ENCODE measurements at places on chromosomes 13 and 19.

GRCh38 chr13:26221399-26221720 lies 754 bp downstream of the RNF6 start:
- no peak for DNase-seq

GRCh38 chr19:41895745-41896580 lies 13.0 kb downstream of the ARHGEF1 start:
- DNase-seq, result no peak

- no peak for DNase-seq
Measured at GRCh38 chr19:48728911-48729664, 9.6 kb upstream of the MAMSTR start.

DNA sequence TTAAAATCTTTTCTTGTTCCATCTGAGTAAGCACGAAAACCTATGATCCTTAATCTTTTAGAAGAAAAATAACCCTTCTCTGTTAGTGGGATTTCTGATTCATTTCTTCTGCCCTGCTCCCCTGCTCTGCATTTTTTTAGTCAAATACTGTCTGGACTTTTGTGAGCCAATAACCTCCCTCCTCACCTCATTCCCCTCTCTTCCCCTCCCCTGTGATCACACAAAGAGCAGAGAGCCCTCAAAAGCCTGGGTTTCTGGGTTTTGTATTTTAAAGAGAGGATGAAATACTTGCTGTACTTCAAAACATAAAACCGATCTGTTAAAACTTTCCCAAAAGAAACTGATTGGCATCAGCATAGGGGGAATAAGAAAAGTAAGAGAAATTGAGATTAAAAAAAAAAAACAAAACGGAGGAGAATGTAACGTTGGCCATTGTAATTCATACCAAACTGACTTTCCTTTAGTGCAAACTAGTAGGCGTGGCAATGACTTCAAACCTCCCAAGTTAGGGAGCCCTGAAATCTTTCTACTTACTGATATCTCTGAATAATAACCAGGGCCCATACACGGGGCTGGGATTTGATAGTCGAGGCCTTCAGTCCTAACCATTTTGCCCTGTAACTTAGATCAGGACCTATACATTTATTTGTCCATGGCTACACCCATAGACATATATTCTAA lies 232.9 kb downstream of the TM9SF2 start:
- DNase-seq, result no peak

DNA sequence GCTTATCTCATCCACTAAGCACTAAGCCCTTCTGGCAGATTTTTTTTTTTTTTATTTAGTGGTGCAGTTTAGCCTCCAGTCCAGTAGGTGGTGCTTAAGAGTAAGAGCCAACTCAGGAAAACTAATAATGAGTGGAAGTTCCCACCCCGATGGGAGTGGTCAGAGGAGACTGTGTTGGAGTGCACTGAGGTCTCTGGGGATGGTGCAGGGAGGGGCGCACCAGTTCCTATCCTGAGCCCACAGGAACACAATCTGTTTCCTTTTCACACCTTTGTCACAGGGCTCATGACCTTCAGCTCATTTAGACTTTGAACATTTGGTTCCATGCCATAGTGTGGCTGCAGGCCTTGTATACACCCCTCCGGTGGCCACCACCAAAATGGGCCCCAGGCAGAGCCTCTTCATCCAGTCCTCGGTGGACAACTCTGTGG lies 367.4 kb downstream of the SPRY2 start:
- DNase-seq, result no peak

GRCh38 chr13:76307142-76307541 lies 579.1 kb downstream of the KCTD12 start:
- no peak for DNase-seq

- no peak for DNase-seq
Measured at GRCh38 chr19:496112-496665, at the start of gene MADCAM1. MADCAM1 (plus strand) TSS chr19:496486; CDS start chr19:496500, 14 bp downstream.

DNA sequence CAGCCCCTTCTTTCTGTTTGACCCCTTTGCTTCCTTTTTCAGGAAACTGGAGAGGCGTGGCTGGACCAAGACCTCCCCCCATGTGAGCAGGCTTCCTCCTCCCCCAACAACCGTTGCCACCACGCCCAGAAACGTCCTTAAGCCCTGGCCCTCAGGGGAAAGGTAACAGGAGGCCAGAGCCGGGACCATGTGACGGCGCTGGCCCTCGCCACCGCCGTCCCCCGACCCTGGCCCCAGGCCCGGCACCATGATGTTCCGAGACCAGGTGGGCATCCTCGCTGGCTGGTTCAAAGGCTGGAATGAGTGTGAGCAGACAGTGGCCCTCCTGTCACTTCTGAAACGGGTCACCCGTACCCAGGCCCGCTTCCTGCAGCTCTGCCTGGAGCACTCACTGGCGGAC lies 14.4 kb downstream of the SAMD4B start:
- DNase-seq, result no peak

- DNase-seq, result no peak
Measured at GRCh38 chr13:85377783-85378182, 421.4 kb downstream of the SLITRK6 start.

DNA sequence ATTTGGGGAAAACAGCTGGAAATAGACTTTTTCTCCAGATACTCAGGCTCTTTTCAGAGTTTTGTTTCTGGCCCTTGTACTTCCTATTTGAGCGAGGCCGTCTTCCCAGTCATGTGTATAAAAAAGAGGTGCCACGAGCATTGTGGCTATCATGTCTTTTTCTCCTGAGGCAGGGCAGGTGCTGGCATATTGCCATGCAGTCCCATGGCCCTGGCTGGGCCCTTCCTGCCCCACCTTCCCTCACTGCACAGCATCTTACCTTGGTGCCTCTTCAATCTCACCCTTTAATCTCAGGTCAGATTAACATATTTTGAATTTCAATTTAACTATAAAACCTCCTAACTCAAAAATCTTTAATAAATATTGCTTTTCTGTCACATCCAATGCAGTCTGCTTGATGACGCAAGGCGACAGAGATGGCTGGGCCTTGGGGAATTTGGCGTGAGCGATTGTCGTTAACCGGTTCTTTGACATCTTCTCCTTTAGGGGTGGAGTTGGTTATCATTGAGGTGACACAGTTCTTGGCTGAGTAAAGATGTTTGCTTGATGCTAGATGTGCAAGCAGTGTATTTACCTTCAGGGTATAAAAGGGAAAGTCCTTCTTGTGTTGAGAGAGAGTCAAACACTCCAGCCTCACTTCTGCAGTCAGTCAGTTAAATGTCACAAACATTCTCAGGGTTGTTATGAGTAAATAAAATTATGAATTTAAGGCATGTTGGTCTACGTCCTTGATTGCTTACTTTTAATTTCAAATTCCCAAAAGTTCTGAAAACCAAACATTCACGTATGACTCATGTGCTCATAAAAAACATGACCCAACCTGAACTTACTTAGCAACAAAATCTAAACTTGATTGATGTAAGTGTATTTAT lies 289.9 kb downstream of the MYO16 start:
- no peak for DNase-seq

GRCh38 chr19:42207767-42208271 lies 9.7 kb downstream of the DEDD2 start:
- no peak for DNase-seq

GRCh38 chr19:2429917-2430535 lies 2.6 kb upstream of the TIMM13 start:
- DNase-seq, result no peak

GRCh38 chr19:30046522-30046921 lies 104.5 kb downstream of the URI1 start:
- no peak for DNase-seq

DNA sequence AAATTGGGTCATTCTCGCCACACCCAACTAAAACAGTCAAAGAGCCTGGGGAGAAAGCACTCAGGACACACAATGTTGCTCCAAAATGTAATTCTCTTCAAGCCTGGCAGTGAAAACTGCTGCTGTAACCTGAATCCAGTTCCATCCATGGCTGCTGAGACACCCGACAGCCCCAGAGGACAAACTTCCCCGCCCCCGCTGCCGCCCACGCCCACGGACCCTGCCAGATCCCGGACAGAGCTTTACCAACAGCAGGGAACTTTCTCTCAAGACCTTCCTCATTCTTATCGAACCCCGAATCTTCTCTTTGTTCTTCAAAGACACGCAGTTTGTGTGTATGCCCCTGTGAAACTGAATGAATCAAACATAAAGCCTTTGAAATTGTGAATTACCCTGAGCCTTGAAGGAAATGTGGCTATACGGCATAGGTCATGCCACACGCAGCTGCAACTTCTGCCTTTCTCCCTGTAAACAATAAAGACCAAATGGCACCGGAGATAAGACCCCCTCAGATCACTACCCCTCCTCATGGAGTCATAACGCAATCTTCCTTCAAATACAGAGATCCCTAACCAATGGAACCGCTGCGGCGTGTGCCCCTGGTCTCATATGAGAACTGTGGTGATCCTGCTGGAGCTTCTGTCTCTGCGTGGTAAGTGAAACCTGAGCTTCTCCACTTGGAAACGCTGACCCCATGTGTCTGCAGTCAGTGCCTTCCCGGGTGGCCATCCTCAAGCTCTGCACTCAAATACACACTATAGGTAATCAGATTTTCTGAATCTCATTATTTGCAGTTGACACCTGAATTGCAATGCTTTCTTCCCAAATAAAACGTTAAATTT lies 4.8 kb upstream of the LAMP1 start:
- DNase-seq, result peak; percentile 32

GRCh38 chr19:5803752-5804515 lies 933 bp upstream of the NRTN start:
- peak; percentile 85 for DNase-seq

GRCh38 chr13:22278336-22278929 lies 607.6 kb downstream of the FGF9 start:
- peak; percentile 60 for DNase-seq

GRCh38 chr19:51009061-51009891 lies 7.9 kb upstream of the KLK8 start:
- DNase-seq, result no peak

DNA sequence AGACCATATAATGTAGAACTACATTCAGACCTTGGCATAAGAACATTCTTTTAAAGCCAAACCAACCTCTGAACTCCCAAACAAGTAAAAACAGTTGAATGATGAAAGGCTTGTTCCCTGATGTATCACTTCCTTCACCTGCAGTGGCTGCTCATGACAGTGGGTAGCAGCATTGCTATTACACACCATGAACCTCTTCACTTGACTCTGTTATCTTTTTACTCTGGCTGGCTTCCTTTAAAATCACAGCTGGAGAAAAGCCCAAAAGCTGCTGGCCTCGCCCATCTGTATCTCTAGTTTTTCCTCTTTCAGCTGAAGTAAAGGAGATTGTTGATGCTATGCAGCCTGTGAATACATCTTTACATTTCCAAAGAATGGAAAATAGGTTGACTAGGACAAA lies 22.6 kb downstream of the THSD1 start:
- DNase-seq, result no peak

DNA sequence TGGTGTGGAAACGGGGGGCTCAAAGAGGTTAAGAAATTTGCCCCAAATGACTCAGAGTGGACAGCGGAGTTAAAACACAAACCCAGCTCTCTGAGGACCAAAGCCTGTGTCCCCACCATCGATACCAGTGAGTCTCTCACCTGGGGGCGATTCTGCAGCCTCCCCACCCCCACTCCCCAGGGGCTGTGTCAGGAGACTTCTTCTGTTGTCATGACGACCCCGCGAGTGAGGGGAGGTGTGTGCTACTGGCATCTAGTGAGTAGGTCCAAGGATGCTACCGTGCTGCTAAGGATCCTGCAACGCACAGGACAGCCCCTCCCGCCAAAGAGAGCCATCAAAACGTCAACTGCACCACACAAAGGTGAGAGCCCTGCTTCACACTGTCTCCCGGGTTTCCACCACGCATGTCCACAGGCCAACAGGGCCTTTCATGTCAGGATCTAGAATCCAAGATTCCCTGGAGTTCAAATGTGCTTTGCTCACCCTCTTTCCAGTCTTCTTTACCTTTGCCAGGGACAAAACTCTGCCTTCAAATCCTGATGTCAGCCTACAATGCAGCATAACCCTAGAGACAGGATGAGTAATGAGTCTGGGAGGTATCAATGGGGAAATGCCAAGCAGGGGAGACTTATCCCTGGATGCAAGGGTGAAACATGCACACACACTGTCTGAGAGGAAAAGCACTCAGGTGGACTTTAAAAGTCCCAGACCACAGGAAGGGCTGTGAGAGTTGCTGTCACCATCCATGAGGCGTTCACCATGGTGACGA lies 3.9 kb downstream of the RANBP3 start:
- DNase-seq, result no peak

DNA sequence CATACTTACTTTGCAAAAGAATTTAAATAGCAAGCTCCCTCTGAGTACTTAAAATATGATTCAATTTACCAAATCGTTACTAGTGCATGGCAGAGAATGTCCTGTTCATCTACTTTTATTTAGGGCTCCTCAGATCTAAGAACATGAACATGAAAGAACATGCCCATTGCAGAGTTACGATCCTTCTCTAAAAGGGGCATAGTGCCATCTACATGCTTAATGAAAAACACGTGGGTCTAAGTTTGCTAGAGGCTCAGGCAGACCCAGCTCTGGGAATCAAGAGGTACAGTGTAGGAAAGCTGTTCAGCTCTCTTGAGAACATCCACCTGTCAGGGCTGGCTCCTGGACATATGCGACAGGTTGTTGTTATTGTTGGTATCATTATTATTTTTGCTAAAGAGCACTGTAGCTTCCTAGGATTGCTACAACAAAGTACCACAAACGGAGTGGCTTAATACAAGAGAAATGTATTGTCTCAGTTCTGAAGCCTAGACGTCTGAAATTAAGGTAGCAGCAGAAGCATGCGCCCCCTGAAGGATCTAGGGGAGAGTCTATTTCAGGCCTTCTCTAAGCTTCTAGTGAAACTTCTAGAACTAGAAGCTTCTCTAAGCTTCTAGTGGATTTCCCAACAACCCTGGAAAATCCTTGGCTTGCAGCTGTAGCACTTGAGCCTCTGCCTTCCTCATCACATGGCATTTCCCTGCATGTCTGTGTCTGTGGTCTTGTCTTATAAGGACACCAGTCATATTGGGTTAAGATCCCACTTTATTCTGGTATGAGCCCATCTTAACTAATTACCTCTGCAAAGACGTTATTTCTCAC lies 133.9 kb downstream of the DCT start:
- DNase-seq, result no peak

DNA sequence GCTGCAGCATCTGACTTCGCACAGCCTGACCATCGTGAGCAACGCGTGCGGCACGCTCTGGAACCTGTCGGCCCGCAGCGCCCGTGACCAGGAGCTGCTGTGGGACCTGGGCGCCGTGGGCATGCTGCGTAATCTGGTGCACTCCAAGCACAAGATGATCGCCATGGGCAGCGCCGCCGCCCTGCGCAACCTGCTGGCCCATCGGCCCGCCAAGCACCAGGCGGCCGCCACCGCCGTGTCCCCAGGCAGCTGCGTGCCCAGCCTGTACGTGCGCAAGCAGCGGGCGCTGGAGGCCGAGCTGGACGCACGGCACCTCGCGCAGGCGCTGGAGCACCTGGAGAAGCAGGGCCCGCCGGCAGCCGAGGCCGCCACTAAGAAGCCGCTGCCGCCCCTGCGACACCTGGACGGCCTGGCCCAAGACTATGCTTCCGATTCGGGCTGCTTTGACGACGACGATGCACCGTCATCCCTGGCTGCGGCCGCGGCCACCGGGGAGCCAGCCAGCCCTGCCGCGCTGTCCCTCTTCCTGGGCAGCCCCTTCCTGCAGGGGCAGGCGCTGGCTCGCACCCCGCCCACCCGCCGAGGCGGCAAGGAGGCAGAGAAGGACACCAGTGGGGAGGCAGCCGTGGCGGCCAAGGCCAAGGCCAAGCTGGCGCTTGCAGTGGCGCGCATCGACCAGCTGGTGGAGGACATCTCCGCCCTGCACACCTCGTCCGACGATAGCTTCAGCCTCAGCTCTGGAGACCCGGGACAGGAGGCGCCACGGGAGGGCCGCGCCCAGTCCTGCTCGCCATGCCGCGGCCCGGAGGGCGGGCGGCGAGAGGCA lies 13.6 kb downstream of the C19orf25 start:
- no peak for DNase-seq

Measured in activated CD4-positive, alpha-beta T cell treated with anti-CD3 and anti-CD28 coated beads for 4 hours (primary cell).